ENCODE measurements at places on chromosomes 6 and 20. TPM values are rescaled to one million over a fixed set of nuclear protein-coding genes. Genes with fewer than 3 reads are reported as not detected.

TRIM15 gene
- total RNA-seq: not detected

MED20 gene
- 9.6 TPM for total RNA-seq

RSPH9 gene
- 0.74 TPM for total RNA-seq

WFDC6 gene
- total RNA-seq: not detected

SLC44A4 gene
- 5.9 TPM for total RNA-seq

MAPK14 gene
- total RNA-seq: 71.9 TPM

RTEL1 gene
- total RNA-seq: 17.7 TPM

GRCh38 chr6:145507239-145507638, 228.1 kb downstream of the EPM2A start:
- no peak for DNase-seq

DNA sequence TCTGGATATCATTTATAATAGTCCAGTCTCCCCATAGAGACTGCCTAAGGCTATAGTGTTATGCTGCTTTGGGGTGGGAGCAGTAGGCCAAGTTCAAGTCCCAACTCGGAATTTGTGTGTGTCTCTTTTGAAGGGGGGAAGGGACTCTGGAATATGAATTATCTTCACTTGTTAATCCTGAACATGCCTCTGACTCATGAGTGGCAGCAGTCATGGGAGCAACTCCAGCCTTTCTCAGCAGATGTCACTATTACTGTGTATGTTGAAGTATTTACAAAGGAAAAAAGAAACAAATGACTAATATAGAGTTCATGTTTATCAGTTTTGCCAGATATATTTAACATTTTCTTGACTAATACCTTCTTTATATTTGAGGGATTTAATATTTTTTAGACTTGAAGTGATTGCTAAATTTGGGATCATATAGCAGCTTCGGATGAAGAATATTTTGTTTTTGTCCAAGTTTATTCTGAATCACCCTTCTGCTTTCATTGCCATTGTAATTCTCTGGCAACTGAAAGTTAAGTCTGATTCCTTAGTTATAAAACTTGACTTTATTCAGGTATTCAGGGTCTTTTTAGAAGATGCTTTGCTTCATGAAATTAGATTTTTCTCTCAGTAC, 23.4 kb downstream of the FAM217A start:
- DNase-seq: no peak

DNA sequence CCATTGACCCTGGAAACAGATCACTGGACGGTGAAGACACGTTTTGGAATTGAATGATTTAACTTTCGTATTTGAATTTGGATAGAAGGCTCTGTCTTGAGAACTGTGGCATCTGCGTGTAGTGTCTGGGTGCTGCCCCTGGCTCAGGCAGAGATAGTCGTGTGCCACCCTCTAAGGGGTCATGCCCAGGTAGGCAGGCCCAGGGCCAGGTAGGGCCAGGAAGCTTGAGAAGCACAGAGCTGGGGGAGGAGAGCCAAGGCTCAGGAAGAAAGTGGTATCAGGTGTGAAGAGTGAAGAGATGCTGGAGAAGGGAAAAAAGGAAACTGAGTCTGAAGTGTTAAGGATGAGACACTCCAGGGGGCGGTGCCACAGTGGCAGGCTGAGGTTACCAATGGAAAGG, 75.5 kb downstream of the IYD start:
- DNase-seq: peak; percentile 77

DNA sequence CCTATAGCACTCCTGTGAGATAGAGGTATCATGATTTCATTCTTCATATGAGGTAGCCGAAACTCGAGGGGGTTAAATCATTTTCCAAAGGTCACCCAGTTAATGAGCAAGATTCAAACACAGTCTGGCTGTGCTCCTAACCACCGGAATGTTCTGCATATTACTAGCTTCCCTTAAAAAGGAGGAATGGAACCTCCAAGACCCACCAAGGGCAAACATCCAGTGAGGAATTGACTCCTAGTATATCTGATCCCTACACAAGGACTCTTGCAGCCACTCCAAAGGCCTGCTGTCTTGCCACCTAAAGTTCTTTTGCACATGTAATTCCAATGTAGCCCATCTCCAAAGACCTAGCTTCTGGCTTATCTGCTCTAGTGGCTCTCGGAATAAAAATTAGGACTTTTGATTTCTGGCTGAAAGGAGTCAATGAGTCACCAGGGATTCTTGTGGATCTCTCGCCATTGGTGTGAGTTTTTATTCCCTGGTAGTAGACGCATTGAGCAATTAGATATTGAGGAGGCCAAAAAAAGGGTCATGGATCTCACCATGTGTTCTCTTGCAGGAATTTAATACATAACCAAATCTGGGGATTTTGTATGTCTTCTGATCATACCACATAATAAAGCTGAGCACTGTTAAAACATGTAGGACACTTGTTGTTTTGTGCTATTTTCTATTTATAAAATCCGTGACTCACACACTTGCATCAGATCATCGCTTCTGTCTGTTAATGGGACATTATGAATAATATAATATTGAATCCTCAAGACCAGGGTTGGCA, 9.1 kb downstream of the BCAS1 start:
- DNase-seq: no peak

DNA sequence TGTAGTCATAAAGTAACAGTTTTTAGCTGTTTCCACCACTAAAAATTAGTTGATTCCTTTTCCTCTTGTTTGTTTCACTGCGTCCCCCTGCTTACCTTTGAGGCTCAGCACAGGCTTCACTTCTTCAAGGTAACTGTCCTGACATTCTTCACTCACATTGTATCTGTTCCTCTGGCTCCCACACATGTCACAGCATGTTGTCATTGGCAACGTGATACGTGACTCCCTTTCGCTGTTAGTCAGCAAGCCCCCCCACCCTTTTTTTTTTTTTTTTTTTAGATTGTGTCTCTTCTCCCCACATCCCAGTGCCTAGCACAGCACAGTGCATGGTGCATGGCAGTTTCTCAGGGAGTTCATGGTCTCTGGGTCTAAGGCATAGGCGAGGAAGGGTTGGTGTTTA, 13.3 kb downstream of the VAPB start:
- DNase-seq: no peak

DNA sequence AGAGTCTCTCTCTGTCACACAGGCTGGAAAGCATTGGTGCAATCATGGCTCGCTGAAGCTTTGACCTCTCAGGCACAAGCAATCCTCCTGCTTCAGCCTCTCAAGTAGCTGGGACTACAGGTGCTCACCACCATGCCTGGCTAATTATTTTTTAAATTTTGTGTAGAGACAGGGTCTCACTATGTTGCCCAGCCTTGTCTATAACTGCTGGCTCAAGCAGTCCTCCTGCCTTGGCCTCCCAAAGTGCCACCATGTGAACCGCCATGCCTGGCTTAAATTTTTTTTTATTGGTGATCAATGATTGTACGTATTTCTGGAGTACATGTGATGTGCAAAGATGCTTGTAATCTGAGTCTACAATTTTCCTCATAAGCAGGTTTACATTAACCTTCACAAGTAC, 54.8 kb downstream of the THBS2 start:
- no peak for DNase-seq

DNA sequence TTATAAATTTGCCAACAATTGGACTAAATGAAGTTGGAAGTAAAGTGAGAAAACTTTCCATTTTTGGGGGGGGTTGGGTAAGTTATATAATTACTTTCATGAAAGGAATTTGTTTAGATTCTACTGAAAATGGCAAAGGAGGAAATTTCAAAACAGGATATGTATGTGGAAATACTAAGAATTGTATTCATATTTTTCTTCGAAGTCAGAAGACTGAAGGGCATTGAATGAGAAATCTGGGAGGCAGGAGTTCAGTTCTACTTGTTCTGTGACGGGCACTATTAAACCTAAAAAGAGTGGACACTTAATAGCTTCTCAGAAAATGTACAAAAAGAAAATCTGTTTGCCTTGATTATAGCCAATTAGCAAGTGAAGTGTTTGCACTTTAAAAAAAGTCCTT, 114.7 kb downstream of the PRIM2 start:
- DNase-seq: no peak

DNA sequence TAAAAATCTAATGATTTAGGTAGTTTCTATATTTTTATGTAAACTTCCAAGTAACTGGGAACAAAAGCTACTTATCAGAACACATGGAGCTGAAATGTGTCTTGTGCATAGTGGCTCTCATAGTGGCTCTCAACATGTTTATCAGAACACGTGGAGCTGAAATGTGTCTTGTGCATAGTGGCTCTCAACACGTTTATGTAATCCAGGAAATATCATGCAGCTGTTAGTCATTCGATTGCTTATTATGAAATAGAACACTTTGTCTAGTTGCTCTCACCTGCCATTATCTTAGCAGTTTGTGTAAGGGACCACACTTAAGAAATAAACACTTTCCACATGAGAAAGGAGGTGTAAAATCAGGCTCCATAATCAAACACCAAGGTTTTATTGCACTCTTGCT, 119.2 kb upstream of the ASCC3 start:
- no peak for DNase-seq

DNA sequence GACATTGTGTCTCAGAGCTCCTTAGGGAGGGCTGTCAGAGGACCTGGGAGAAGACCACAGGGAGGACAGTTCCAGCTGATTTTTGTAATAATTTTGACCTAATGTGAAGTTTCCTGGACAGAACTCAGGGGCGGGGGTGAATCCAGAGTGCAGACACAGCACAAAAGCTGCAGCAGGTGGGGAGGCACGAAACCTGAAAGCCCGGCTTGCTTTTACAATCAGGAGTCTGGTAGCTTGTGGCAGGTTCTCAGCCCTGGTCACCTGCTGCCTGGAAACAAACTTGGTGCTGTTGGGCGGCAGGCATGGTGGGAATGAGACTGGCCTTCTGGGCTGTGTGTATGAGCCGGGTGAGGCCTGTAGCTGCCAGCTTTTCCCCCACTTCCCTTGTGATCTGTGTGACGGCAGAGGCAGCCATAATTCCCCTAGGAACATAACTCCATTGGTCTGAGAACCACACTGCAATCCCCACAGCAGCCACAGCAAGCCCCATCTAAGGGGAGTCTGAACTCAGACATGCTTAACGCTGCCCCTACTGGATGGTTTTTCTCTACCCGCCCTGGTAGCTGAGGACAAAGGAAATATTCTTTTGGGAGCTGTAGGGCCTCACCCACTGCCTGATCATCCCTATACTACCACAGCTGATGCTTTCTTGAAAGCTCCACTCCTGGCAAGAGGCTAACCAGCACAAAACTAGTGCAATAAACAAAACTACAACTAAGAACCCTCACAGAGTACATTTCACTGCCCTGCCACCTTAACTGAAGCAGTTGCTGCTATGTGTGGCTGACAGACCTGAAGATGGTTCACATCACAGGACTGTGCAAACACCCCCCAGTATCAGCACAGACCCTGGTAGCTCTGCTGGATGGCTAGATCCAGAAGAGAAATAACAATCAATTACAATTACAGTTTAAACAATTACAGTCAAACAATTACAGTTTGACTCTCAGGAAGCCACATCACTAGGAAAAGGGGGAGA, 1055.1 kb upstream of the GJE1 start:
- no peak for DNase-seq

GRCh38 chr6:1436334-1437306, 47.2 kb downstream of the FOXF2 start:
- DNase-seq: no peak

DNA sequence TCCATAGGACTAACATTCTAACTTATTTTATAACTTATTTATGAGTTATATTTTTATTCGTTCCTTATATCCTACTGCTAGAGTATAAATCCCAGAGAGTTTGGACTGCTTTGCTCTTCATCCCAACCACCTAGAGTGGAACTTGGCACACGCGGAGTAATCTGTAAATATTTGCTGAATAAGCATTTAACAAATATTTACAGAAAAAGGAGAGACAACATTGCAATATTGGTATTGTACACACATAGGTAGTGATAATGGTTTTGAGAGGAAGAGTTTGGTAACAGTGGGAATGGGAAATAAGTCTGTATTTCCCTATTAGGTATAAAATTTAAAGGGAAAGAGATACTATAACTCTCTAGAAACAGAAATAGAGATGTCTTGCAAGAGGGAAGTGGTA, 634.8 kb upstream of the CITED2 start:
- DNase-seq: no peak
